AG10803 (cell line): ENCODE measurements at places on chromosomes 6 and 20.

DNA sequence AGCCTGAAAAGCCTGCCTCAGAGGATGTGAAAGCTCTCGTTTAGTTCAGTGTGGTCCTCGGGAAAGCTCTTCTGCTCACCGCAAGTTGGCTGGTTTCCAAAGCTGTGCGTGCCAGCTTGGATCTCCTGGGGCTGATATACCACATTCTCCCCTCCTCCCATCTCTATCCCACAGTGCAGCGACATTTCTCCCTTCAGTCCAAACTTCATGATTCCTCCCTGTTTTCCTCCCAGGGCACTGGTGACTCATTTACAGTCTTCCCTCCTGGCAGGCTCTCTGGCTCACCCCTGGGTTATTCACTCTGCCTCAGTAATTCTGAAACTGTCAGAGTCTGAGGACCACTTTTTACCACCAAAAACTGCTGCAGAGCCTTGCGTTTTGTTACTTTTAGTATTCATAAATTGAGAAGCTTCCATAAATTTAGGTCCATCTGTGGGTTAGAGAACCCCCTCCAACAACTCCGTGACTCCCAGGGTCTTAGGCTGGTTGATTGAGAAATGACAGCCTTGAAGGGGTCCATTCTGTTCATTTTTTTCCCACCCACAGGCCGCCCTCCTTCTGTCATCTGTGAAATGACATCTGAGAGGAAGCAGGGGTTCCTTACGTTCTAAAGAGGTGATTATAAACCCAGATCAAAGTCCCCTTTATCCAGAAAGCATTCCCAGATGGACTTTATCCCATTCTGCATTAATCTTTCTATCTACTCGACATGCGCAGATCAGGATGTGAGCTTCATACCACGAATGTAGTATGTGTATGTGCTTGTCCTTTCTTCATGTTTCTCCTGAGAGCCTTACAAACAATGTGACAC is 6.1 kb downstream of the TRIM10 start:
- peak; percentile 78 for DNase-seq

GRCh38 chr20:57208198-57208597 is 58.2 kb downstream of the BMP7 start:
- DNase-seq: no peak

DNA sequence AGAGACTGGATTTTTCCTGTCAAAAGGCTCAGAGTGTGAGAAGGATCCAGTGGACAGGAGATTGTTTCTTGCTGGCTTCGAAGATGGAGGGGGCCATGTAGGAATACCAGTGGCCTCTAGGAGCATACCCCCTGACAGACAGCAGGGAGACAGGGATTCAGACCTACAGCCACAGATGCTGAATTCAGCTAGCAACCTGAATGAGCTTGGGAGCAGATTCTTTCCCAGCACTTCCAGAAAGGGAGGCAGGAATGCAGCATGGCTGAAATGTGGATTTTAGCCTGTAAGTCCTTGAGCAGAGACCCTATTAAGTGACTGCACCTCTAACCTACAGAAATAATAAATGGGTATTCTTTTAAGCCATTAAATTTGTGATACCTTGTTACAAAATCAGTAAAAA is 44.6 kb downstream of the STXBP5 start:
- no peak for DNase-seq

GRCh38 chr20:11368499-11368898 is 549.2 kb upstream of the BTBD3 start:
- no peak for DNase-seq

DNA sequence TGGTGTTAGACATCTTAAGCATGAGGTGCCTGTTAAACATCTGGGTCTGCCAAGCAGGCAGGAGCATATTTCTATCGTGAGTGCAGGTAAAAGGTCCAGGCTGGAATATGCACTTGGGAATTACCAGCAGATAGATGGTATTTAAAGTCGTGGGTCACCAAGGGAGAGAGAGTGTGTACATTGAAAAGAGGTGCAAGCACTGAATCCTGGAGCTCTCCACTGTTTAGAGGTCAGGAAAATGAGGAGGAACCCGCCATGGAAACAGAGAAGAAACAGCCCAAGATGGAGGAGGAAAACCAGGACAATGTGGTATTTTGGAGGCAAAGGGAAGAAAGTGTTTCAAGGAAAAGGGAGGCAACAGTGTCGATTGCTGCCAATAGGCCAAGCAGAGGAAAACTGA is 46.4 kb downstream of the TNFRSF21 start:
- DNase-seq: no peak

- DNase-seq: no peak
These were observed 93.4 kb upstream of the ARID1B start for GRCh38 chr6:156683821-156684220.

GRCh38 chr20:53032046-53032445 is 59.9 kb downstream of the TSHZ2 start:
- no peak for DNase-seq

DNA sequence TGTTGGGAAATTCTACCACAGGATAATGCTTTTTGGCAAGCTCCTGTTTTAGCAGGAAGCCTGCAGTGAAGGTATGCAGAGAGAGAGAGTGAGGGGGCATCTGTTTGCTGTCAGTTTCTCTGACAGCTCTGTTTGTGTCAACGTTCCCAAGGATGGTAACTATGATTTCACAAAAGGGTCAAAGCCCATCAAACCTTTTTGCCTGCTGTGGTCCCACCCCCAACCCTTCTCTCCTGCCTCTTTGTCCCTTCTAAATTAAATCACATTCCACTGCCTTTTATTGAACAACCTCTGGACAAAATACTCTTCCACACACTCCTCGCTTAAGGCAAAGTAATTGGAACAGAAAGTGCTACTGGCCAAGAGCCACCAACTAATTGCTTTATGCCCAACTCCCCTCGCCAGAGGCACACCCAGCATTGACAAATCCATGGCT is 128.3 kb downstream of the TSHZ2 start:
- peak; percentile 57 for DNase-seq

DNA sequence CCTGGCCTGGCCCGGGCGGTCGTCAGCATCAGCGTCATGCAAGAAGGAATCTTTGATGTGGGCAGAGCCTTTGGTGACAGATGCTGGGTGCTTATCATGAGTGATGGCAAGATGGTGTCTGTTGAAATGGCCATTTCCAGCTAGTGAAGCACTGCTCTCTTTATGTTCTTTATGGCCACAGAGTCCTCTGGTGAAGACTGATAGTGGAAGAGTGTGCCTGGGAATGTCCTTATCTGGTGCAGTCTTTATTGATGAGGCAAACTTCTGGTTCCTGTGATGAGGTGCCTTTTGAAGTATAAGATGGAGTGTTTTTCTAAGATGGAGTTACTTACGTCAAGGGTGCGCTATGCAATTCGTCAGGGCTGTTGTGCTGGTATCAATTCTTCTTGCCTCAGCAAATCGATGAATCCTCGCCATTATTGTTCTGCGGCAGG is 22.6 kb upstream of the CCR6 start:
- DNase-seq: no peak

GRCh38 chr20:2618815-2619214 is 33.6 kb upstream of the NOP56 start:
- no peak for DNase-seq

DNA sequence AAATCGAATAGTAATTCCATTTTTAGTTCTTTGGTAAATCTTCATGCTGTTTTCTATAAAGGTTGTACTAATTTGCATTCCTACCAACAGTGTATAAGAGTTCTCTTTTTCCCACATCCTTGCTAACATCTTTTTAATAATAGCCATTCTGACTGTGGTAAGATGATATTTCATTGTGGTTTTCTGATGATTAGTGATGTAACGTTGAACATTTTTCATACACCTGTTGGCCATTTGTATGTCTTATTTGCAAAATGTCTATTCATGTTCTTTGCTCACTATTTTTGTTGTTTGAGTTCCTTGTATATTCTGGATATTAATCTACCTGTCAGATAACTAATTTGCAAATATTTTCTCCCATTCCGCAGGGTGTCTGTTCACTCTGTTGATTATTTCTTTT is 64.5 kb downstream of the LIN28B start:
- DNase-seq: no peak

GRCh38 chr6:5506597-5506996 is 245.3 kb downstream of the FARS2 start:
- no peak for DNase-seq

- DNase-seq: no peak
These were observed 92.4 kb downstream of the COL12A1 start for GRCh38 chr6:75113446-75113845.

DNA sequence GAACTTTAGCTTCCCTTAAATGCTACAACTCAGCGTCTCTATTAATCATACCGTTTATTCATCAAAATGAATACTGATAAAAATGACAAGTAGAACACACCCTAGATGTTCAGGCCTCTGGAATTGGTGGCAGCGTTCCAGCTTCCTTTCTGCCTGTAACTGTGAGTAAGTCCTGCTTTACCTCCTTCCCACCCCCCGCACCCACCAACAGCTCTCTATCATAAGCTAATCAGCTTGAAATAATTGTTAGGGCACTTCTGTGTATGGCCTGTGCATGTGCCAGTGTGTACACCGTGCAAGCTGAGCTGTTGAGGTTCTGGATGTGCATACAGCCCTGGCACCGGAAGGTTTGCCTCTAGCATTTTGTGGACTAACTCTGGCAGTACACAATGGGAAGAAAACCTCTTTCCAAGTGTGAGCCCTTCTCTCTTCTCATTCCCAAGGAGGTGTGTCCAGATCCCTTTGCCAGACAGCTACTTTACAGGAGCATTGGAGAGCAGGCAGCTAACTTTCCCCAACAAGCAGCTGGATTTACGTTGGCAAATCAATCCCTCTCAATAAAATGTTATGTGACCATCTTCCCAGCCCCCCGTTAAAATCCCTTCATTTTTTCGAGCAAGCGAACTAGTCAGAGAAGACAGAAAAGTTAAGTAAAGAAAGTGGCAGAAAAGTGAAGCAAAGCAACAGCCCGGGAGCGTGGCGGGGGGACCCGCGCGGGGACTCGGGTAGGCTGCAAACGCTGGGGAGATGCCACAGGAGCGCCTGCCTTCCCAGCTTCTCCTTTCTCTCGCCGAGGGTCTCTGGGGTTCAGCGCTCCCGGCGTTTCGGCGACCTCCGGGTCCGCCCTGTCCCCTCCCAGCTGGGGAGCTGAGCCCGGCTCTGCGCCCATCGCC is 803 bp upstream of the ADGRG6 start:
- peak; percentile 44 for DNase-seq

DNA sequence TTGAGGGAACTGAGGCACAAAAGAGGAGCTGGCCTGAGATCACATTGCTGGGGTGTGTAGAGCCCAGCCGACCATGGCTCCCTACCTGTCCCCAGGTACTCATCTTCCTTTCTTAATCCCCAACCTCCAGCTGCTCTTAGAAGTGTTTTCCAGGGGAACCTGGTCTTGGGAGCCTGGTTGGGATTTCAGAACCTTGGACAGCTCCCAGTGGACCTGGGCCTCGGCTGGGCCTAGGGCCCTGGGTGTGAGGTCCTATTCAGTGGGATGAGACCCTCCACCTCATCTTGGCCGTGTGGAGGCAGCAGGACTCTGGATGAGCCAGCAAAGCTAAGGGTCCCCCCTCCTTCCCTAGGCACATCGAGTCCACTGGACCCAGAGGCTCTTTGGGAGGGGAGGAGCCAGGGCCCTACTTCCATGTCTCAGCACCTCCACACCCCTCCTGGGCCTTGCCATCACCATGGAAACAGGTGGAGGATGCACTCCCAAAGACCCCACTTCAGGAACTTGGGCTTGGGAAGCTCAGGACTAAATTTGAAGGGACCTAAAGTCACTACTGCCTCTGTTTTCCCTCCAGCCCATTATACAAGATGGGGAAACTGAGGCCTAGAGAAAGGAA is 38.5 kb downstream of the DLGAP4 start:
- peak; percentile 29 for DNase-seq

DNA sequence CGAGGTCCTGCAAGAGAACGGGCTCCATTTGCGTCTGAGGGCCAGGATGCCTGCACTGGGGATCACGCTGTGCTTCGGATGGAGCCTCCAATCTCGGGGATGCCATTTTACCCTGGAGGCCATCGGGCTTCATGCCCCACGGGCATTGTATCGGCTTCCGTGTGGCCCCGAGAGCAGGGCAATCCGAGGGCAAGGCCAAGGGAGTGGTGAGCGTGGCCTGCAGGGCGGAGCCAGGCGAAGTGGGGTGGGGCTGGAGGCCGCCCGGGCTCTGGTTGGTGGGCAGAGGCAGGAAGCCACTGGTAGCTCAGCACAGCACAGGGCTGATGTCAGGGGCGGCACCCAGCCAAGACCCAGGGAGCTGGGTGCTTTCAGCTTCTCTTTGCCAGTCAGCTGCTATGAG is 57.5 kb upstream of the BHLHE23 start:
- no peak for DNase-seq

GRCh38 chr6:44531442-44532015 is 144.0 kb downstream of the CDC5L start:
- DNase-seq: no peak

DNA sequence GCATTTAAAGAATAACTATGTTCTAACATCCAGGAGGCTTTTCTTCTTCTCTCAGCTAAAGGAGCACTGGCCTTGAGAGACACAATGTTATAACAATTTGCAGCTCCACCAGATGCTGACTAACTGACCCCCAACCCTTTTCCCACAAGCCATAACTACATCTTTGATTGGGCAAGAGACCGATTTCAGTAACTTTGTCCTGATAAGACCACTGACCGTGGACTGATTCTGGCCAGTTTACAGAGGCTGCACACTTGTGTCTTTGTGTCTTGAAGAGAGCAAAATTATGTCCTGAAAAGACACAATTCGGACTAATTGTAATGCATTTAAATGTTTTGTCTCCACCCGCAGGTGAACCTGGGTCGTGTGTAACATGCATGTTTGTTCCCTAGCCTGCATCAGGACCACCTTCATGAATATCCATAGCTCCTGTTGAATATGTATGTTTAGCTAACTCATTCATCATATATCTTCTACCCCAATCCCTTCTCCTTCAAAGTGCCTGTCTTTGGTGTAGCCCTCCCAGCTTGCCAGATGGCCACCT is 22.3 kb downstream of the ABRACL start:
- DNase-seq: no peak

- no peak for DNase-seq
These were observed 14.8 kb downstream of the ERMARD start for GRCh38 chr6:169766232-169766631.

DNA sequence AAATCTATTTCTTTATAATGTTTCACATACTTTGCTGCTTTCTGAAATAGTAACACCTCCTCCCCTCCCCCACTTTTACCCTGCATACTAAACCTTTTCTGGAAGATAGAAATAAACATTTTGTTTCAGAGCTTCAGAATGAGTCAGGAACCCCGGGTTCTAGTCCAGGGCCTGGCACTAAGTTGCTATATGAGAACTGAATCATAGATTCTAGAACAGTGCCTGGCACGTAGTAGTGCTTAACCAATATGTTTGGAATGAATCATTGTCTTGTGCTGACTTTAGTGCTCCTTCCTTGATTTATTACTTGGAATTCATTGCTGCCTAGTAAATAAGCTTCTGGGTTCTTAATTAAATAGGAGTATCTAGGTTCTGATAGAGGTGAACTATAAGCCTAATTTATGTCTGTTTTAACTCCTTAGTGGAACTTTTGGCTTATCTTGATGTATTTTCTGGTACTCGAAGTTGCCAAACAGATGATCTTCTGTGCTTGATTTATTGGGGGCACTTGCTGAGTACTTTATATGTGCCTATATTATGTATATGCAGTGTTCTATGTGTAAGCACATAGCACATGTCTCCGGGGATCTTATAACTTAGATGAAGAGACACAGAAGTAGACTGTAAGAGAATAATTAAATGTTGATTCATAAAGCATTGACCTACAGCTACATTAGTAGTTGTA is 18.6 kb downstream of the TAB2 start:
- DNase-seq: peak; percentile 76
